ENCODE measurements at places on chromosomes 12 and 14.

- DNase-seq: no peak
Measured at GRCh38 chr14:20494935-20495766, 10.2 kb upstream of the RNASE10 start.

DNA sequence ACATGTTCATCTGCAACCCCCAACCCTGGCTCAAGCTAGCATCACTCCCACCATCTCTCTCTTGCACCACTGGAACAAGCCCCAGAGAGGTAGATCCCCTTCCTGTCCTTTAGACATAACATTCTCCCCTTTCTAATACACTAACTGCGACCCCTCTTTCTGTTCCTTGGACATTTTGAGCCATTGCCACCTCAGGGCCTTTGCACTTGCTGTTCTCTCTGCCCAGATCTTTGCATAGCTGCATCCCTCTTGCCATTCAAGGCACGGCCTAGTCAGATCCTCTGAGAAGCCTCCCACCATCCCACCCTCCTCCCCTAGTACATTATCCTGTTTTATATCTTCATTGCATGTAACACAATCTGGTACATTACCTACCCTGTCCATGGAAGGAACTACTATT is 16.5 kb downstream of the FOXN3 start:
- no peak for DNase-seq

- DNase-seq: no peak
Measured at GRCh38 chr12:41362510-41362909, 174.4 kb downstream of the PDZRN4 start.

GRCh38 chr12:112175361-112176155 is 50.2 kb downstream of the TRAFD1 start:
- DNase-seq: no peak

DNA sequence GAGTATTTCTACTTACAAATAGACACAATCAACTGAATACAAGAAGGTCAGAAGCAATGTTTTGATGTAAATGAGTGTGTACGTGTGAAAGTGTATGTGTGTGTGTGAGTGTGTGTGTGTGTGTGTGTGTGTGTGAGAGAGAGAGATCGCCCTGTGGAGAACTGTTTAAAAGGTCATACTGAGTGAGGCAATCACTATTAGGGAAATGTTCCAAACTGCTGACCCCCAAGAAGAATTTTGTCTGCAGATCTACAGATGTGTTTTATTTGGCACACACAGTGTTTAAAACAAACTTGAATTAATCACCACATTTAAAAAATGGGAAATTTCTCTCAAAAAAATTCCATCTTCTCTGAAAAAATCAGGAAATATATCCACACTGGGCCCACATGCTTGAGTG is 1069.1 kb downstream of the SLC6A15 start:
- DNase-seq: no peak

DNA sequence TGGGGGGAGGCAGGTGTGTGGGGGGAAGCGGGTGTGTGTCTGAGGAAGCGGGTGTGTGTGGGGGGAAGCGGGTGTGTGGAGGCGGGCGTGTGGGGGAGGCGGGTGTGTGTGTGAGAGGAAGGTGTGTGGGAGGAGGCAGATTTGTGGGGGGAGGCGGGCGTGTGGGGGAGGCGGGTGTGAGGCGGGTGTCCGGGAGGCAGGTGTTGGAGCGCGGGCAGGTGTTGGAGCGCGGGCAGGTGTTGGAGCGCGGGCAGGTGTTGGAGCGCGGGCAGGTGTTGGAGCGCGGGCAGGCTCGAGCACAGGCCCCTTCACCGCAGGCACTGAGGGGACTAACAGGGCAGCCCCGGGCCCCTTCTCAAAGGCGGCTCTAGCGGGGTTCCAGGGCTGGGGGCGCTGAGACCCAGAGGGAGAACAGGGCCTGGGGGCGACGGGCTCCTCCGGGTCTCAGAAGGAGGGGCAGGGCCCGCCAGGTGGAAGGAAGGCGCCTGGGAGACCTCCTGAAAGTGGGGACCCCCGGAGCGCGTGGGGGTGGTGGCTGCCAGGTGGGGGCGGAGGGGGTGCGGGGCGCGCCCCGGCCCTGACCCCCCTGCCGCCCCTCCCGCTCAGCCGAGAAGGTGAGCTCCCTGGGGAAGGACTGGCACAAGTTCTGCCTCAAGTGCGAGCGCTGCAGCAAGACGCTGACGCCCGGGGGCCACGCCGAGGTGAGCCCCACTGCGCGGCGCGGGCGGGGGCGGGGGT is 3.2 kb downstream of the CRIP2 start:
- DNase-seq: no peak

DNA sequence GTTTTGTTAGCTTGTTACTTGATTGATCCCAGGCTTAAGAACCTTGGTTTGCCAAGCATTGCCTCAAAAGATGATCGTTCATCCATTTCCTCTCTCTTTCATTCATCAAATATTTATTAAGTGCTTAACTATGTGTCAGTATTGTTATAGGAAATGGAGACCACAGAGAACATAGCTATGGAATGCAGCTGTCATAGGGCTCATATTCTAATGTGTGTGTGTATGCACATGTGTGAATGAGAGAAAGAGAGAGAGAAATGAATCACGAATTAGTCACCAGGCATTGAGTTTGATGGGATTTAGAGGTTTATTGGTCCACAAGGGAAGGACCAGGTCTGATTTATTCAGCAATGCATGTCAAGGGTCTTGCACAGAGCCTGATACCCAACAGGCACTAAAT is 71.0 kb upstream of the FBXO21 start:
- DNase-seq: no peak

Data from Jurkat, Clone E6-1 (cell line).